ENCODE measurements at places on chromosomes 3 and 15. TPM values are rescaled to one million over a fixed set of nuclear protein-coding genes. Genes with fewer than 3 reads are reported as not detected.

DNA sequence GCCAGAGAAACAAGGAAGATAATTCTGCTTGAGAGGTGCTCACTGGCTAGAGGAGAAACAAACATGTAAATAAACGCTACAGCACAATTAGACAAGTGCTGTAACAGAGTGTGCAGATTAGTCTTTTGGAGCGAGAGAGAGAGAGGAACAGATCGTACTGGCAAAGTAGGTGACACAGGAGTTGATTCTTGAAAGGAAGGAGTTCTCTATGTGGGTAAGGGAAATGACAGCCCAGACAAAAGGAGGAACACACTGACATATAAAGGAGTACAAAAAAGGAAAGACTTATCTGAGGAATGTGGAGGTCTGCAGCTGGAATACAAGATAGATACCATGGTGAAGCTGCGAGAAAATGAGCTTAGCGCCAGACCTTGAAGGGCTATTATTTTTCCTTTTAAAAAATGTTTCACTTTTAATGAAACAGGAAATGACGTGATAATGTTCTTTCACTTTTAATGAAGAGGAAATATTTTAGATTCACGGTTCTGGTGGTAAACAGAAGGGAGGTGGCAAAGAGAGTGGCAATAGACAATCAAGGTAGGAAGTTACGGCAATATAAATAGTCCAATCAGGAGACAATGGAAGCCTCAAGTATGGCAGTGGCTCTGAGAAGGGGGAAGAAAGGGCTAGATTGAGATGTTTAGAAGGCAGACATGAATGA is 202.9 kb downstream of the VPS13C start:
- DNase-seq, result no peak

DNA sequence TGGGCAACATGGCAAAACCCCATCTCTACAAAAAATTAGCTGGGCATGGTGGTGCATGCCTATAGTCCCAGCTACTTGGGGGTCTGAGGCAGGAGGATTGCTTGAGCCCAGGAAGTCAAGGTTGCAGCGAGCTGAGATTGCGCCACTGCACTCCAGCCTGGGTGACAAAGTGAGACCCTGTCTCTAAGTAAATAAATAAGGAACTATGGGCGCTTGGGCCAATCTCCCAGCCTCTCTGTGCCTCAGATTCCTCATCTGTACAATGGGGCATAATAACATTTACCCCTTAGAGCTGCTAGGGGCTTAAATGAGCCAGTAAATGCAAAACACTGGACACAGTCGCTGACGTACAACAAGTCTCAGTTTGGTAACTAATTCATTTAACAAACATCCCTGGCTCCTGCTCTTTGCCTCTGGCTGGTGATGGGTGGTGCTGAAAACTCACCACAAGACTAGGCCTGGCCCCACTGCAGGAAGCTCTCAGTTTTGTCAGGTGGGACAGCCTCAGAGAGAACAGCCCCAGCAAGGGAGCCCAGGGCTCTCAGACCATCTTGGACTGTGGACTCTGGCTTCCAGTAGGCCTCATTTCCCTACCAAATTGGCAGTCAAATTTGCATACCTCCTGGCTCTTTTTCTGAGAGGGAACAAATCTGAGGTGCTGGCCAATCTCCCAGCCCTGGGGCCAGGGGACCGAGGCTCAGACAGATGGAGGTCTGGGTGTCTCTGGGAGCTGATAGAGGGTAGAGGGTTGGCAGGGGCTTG is 6.4 kb upstream of the TBC1D2B start:
- DNase-seq, result no peak

- DNase-seq, result no peak
These were observed 21.5 kb downstream of the GABRR3 start for GRCh38 chr3:98013411-98014267.

GRCh38 chr3:95721938-95722337 is 1092.5 kb upstream of the EPHA6 start:
- DNase-seq, result no peak

GRCh38 chr3:10935028-10935427 is 57.5 kb upstream of the SLC6A1 start:
- no peak for DNase-seq

DNA sequence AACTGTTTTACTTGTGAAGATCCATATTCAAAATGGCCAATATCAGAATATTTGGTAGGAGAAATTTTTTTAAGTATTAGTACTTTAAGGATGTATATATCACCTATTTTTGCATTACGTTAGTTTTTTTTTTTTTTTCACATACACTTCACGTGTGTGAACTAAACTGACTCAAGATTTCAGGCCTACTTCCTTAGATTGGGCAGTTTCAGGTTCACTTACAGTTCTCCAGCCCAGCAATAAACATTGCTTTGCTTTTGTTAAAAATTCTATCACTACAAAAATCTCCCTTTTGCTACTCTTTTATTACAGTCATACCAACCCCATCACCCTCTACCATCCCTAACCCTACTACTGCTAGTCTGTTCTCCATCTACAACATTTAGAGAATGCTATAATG is 183.6 kb downstream of the KCNH8 start:
- no peak for DNase-seq

GRCh38 chr3:106078635-106079034 is 209.8 kb upstream of the CBLB start:
- no peak for DNase-seq

DNA sequence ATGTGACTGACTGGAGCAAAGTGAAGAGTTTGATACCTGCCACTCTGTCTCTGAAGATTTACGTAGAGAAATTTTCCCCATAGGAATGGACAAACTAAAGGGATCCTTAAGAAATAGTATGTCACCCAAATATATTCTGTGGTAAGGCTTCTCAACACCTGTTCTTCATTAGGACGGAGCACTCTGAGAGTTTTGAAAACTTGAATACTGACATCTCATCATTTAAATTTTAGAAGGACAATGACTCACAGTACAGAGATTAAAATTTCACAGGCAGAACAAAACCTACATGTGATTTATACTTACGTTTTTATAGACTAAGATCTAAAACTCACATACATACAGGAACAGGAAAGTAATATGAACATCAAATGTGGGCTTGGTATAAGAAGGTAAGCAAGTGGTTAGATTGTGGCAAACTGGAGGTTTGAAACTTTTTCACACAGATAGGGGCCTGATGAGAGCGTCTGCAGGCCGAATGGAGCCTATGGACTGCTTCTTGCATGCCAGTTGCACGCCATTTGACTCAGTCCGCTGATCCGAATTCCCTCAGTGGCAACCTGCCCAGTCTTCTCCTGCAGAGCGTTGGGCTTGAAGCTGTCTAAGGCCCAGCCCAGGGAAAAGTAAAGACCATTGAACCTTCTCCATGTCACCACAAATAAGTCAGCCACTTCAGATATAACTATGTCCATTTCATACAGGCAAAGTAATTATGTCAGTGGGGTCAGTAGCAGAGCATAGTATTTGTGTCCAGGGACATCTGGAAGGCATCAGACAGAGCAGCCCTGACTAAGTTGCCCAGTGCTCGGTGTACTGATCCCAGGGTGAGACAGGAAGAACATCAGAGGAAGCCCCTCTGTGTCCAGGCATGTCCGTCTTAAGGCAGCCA is 45.7 kb downstream of the ZBTB38 start:
- DNase-seq, result no peak

DNA sequence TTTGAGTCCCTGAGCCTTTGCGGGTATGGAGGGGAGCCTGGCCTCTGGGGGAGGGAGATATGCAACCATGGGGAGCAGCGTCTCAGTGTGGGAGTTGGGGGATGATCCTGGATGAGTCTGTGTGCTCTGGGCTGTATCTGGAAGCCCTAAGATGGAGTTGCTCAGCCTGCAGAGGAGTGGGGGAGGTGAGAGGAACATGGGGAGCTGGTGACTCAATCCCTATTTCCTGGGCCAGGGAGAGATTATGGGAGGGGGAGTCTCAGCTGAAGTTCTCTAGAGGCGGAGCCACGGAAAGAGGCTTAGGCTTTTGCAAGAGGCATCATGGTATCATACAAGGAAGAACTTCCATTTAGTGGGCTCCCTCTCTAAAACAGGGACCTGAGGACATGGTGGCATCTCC is 59.5 kb upstream of the TMEM115 start:
- DNase-seq, result no peak

DNA sequence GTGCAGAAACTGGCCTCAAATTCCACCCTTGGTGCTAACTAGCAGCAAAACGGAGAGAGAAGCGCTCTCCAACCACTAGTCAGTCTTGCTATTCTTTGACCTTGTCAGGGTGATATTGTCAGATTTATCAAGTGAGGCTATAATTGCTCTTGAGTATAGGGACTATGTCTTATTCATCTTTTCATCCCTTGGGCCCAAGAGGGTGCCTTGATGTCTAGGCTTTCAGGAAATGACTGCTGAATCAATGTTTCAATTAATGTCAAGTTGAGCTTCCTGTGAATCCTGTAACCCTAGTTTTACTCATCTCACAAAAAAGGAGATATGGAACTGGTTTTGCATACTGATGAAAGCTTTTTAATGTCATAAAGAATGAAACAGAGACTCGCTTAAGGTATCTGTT is 701.3 kb downstream of the EDEM1 start:
- DNase-seq, result no peak

GRCh38 chr3:90128391-90128790 is 1021.0 kb downstream of the EPHA3 start:
- no peak for DNase-seq

GRCh38 chr3:128113817-128114794 is 9.5 kb downstream of the RUVBL1 start:
- DNase-seq, result peak; percentile 19

ROPN1 gene
- not detected for total RNA-seq

TM4SF18 gene
- not detected for total RNA-seq

WDR93 gene
- not detected for total RNA-seq

DCUN1D1 gene
- 48.2 TPM for total RNA-seq

TOMM70 gene
- total RNA-seq, result 46.2 TPM

CPNE9 gene
- not detected for total RNA-seq

MUC20 gene
- total RNA-seq, result 0.46 TPM
